ENCODE measurements at places on chromosomes 13 and 19.

GRCh38 chr19:14439014-14439413, 5.9 kb downstream of the PKN1 start:
- H3K36me3 ChIP-seq = peaks cover 11% of the 10 kb centered on the region
- peaks cover 37% of the 10 kb centered on the region for H3K4me1 ChIP-seq
- peak overlapping the region; percentile 97 for H3K27ac ChIP-seq
- DNase-seq = no peak

- H3K27ac ChIP-seq = peak overlapping the region; percentile 99
- H3K36me3 ChIP-seq = peaks cover 4% of the 10 kb centered on the region
- H3K4me1 ChIP-seq = peaks cover 35% of the 10 kb centered on the region
Observed at GRCh38 chr19:14510311-14511228, 7.6 kb downstream of the DNAJB1 start.

DNA sequence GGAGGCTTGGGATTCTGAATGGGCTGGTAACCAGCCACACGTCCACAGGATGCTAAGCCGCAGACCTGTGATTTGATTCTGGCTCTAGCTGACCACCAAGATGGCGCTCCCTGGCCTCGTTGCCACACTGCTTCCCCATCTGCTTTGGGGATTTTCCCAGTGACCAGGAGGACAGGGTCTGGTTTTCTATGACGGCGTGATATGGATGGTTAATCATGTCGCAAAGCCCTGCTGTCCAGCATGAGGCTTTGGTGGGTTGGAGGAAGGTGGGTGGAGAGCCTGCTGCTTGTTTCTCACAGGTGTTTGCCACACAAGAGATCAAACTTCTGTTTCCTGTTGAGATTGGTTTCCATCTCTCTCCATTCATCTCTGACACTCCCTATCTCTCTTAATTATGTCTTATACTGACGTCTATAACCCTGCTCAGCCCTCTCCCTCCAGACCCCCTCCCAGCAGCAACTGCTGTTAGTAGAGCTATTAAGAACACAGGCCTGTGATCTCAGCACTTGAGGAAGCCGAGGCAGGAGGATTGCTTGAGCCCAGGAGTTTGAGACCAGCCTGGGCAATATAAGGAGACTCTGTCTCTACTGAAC, 102.7 kb downstream of the SIPA1L3 start:
- H3K27me3 ChIP-seq = no peaks in the 10 kb centered on the region
- peaks cover 13% of the 10 kb centered on the region for H3K36me3 ChIP-seq
- DNase-seq = no peak
- H3K4me1 ChIP-seq = peaks cover 16% of the 10 kb centered on the region
- no peak overlapping the region for H3K4me3 ChIP-seq
- H3K27ac ChIP-seq = no peak overlapping the region

- H3K4me1 ChIP-seq = peaks cover 3% of the 10 kb centered on the region
- H3K36me3 ChIP-seq = no peaks in the 10 kb centered on the region
- H3K27me3 ChIP-seq = peaks cover 24% of the 10 kb centered on the region
Observed at GRCh38 chr19:13684021-13684420, 80.3 kb upstream of the MRI1 start.

GRCh38 chr13:32430018-32430747, 2.3 kb upstream of the N4BP2L1 start:
- peaks cover 1% of the 10 kb centered on the region for H3K36me3 ChIP-seq
- no peaks in the 10 kb centered on the region for H3K27me3 ChIP-seq
- H3K4me1 ChIP-seq = peaks cover 24% of the 10 kb centered on the region
- H3K4me3 ChIP-seq = peak overlapping the region; percentile 25

DNA sequence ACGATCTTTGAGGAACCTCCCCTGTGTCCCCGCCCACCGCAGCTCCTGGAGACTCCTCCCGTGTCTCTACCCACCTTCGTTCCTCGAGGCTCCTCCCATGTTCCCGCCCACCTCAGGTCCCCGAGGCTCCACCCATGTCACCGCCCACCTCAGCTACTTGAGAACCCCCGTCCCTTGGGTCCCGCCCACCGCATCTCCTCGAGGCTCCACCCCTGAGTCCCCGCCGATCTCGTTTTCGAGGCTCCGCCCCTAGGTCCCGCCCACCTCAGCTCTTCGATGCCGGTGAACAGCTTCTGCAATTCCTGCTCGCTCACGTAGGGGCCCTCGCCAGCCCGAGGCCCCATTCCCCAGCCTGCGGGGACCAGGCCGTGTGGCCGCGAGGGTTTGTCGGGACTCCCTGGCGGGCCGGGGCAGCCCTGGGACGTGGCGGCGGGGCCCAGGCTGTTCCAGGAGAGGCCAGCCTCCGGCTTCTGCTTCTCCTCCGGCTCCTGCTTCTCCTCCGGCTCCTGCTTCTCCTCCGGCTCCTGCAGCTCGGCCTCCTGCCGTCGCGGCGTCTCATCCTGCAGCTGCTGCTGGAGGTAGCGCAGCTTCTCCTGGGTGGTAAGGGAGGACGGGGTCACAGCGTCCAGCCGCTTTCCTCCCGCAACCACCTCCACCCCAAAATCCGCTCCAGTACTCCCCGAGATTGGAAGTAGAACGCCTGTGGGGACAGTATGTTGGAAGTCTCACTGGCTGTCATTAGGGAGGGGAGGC, 16.7 kb downstream of the TSKS start:
- peak; percentile 22 for DNase-seq
- H3K27ac ChIP-seq = no peak overlapping the region
- H3K36me3 ChIP-seq = peaks cover 3% of the 10 kb centered on the region
- H3K4me1 ChIP-seq = peaks cover 2% of the 10 kb centered on the region
- H3K27me3 ChIP-seq = peaks cover 4% of the 10 kb centered on the region
- no peak overlapping the region for H3K4me3 ChIP-seq

- no peak overlapping the region for H3K27ac ChIP-seq
- no peak for DNase-seq
- no peaks in the 10 kb centered on the region for H3K4me1 ChIP-seq
- H3K27me3 ChIP-seq = peaks cover 30% of the 10 kb centered on the region
- no peaks in the 10 kb centered on the region for H3K36me3 ChIP-seq
Observed at GRCh38 chr13:91174886-91175501, 172.5 kb upstream of the MIR17HG start.

DNA sequence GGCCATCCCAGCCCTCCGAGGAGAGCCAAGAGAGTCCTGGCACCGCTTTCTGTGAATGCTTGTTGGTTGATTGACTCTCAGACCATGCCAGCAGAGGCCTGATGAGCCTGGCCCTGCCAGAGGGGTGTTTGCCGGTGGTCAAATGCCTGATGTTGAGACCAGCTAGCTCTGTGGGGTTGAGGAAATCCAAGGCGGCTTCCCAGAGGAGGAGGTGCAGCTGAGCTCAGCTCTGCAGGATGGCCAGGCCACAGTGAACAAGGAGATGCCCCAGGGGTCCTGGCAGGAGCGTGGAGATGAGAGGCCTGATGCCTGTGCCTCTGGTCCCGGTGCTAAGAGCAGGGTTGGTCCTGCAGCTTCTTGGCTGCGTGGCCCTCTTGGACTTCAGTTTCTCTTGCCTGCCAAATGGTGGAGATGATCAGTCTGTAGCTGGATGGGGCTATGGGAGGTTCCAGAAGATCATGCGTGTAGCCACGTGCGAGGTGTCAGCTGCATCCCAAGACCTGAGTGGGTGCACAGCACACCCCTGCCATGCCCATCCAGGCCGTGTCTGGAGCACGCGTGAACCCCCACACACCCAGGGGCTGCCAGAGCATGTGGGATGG, 16.8 kb downstream of the NFIC start:
- no peak overlapping the region for H3K4me3 ChIP-seq
- peaks cover 25% of the 10 kb centered on the region for H3K4me1 ChIP-seq
- no peak for DNase-seq
- H3K27me3 ChIP-seq = no peaks in the 10 kb centered on the region
- H3K27ac ChIP-seq = peak overlapping the region; percentile 90
- H3K36me3 ChIP-seq = peaks cover 7% of the 10 kb centered on the region

GRCh38 chr19:1634938-1635243, 17.5 kb downstream of the TCF3 start:
- H3K27me3 ChIP-seq = no peaks in the 10 kb centered on the region
- no peak overlapping the region for H3K27ac ChIP-seq
- no peak overlapping the region for H3K4me3 ChIP-seq
- no peak for DNase-seq
- H3K4me1 ChIP-seq = peaks cover 2% of the 10 kb centered on the region

- H3K4me1 ChIP-seq = no peaks in the 10 kb centered on the region
- H3K36me3 ChIP-seq = no peaks in the 10 kb centered on the region
- H3K4me3 ChIP-seq = no peak overlapping the region
- DNase-seq = no peak
- no peaks in the 10 kb centered on the region for H3K27me3 ChIP-seq
Observed at GRCh38 chr13:54449922-54450321, 1421.3 kb downstream of the OLFM4 start.

DNA sequence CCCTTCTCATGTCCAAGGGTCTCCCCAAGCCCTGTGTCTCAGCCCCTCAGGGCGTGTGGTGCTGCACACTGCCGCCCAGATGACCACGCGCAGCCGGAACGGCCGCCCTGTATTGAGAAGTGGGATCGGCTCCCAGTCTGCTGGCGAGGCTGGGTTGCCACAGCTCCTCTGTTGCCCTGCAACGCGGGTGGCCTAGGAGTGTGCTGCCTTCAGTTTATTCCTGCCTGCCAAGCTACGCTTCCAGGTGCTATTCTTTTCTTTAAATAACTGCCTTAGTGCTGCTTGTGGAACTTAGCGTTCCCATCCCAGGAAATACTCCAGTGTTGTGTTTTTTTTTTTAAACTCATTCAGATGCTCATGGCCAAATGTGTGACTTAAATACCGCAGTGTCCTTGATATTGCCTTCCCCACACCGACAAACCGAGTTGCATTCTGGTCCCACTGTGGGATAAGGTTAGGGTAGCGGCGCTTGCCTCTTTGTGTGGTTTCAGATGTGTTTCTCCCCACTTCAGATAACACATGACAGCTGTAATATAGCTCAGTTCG, 16.6 kb downstream of the ACTN4 start:
- peaks cover 2% of the 10 kb centered on the region for H3K36me3 ChIP-seq
- peaks cover 51% of the 10 kb centered on the region for H3K4me1 ChIP-seq
- no peak for DNase-seq
- H3K27me3 ChIP-seq = no peaks in the 10 kb centered on the region
- peak overlapping the region; percentile 39 for H3K27ac ChIP-seq

GRCh38 chr13:43387880-43388279, 364.5 kb downstream of the DNAJC15 start:
- H3K27ac ChIP-seq = no peak overlapping the region
- H3K36me3 ChIP-seq = no peaks in the 10 kb centered on the region
- no peaks in the 10 kb centered on the region for H3K4me1 ChIP-seq
- peaks cover 18% of the 10 kb centered on the region for H3K27me3 ChIP-seq
- DNase-seq = no peak

DNA sequence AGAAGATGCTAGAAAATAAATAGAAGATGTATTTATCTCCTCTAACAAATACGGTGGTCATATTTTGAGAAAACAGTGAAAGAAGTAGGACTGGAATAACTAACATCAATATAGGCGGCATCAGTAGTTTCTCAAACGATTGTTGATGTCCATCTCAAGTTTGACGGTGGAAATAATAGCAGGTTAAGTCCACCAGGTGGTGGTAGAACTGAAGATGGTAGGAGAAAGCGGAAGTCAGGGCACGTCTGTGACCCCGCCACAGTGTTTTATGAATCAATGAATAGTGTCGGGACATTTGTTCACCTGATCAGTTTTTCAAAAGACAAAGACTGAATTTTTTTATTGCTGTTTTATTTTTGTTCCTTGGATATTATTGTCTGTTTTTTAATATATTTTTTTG, 706.4 kb upstream of the SLC10A2 start:
- no peaks in the 10 kb centered on the region for H3K36me3 ChIP-seq
- H3K4me1 ChIP-seq = no peaks in the 10 kb centered on the region
- no peak overlapping the region for H3K27ac ChIP-seq
- H3K4me3 ChIP-seq = no peak overlapping the region
- DNase-seq = no peak
- no peaks in the 10 kb centered on the region for H3K27me3 ChIP-seq

- peaks cover 28% of the 10 kb centered on the region for H3K36me3 ChIP-seq
- H3K4me3 ChIP-seq = peak overlapping the region; percentile 97
- H3K4me1 ChIP-seq = peaks cover 60% of the 10 kb centered on the region
- peak overlapping the region; percentile 99 for H3K27ac ChIP-seq
Observed at GRCh38 chr13:114128624-114129522, 3.5 kb downstream of the RASA3 start.

DNA sequence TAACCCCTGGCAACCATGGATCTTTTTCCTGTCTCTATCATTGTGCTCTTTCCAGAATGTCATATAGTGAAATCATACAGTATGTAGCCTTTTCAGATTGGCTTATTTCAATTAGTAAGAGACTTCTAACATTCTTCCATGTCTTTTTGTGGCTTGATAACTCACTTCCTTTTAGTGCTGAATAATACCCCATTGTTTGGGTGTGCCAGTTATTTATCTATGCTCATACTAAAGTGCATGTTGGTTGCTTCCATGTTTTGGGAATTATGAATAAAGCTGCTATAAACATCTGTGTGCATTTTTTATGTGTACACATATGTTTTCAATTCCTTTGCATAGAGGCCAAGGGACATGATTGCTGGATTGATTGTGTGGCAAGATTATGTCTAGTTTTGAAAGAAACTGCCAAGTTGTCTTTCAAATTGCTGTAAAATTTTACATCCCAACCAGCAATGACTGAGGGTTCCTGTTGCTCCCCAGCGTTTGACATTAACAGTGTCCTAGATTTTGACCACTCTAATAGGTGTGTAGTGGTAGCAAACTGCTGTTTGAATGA, 358.9 kb downstream of the ITGBL1 start:
- no peak overlapping the region for H3K27ac ChIP-seq
- H3K27me3 ChIP-seq = peaks cover 12% of the 10 kb centered on the region
- H3K4me1 ChIP-seq = no peaks in the 10 kb centered on the region

- H3K4me1 ChIP-seq = peaks cover 3% of the 10 kb centered on the region
- H3K27ac ChIP-seq = peak overlapping the region; percentile 21
- peak; percentile 27 for DNase-seq
- no peaks in the 10 kb centered on the region for H3K36me3 ChIP-seq
Observed at GRCh38 chr19:34120846-34121639, 51.3 kb upstream of the LSM14A start.
